Stimulated activated effector memory CD8-positive, alpha-beta T cell treated with anti-CD3 and anti-CD28 coated beads, Interleukin-12 subunit alpha, Interleukin-12 subunit beta, amount 100 ng/mL, for 72 hours (primary cell): ENCODE measurements at places on chromosomes 3 and 15.

DNA sequence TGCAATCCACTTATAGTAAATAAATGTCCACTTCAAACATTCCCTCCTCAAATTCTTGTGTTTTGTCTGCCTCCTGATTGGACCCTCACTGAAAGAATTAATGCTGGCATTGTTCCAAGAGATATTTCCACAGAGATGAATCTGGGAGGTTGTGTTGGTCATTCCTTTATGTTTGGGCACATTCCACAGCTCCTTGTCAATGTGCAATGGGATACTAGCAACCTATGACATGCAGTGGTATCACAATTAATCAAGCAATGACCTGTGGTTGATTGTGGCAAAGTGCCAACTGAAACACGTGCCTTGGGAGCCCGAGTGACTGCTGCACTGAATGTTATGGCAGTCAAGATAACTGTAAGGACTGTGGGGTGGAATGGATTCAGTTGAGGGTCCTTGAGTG is 55.0 kb upstream of the SNRPN start:
- DNase-seq, result no peak

- DNase-seq, result no peak
Observed at GRCh38 chr3:156655819-156656550, 18.4 kb upstream of the TIPARP start.

GRCh38 chr3:104604326-104605010 is 762.2 kb upstream of the ALCAM start:
- no peak for DNase-seq

DNA sequence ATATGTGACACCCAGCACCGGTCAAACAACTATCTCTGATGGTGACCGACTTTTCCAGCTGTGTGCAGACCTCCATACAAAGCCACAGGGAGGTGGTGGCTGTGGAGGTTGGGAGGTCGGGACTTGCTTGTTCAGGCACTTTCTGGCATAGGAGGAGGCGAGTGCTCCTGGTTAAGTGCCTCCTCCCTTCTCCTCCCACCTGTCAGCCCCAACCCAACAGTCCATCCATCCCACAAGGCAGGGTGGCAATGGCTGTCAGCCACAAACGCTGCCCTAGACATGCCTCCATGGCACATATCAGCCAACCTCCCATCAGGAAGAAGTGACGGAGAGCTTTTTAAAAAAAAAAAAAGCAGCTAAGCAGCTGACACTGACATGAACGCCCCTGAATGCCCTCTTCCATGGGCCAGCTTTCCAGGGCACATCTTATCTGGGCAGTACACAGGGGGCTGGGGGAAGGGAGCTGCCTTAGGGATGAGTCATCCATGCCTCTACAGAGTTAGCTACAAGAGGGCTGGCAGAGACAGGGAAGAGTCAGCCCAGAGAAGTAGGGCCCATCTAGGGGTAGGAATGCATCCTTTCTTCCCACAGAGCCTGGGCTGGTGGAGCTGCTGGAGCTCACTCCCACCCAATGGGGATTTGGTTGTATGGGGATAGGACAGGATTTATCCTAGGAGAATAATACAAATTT is 41.2 kb downstream of the CCDC12 start:
- no peak for DNase-seq

- DNase-seq, result no peak
Observed at GRCh38 chr3:141578202-141578973, 91.6 kb downstream of the RASA2 start.

DNA sequence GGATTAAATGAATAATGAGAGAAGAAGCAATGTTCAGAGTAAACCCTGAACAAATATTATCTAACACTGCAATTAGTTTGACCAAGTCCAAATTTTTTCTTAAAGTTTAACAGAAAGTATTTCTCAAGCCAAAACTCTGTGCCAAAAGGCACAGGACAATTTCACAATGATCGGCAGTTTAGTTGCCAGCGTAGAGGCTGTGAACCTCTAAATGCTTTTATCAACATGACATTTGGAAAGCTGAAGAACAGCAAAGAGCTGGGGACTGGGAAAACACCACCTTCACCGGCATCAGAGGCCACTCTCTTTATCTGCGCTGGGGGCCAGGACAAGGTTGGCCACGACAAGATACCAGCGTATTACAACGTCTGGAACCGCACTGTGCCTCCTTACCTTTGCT is 125.6 kb downstream of the ADAMTS17 start:
- DNase-seq, result no peak

DNA sequence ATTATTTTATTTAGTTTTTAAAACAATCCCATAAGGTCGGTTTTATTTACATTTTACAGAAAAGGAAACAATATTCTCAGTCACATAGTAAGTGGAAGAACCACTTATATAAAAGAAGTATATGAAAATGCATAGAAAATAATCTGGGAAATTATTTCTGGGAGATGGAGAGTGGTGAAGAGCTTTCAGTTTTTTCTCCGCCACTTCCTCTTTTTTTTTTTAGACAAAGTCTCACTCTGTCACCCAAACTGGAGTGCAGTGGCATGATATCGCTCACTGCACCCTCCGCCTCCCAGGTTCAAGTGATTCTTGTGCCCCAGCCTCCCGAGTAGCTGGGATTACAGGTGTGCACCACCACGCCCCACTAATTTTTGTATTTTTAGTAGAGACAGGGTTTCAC is 21.2 kb downstream of the RAD51 start:
- DNase-seq, result no peak

GRCh38 chr15:41877631-41878354 is 16.1 kb downstream of the SPTBN5 start:
- no peak for DNase-seq

- DNase-seq, result no peak
Observed at GRCh38 chr15:70283511-70283910, 185.8 kb upstream of the TLE3 start.
